PC-9 (cell line): ENCODE measurements at places on chromosomes 3 and 15. TPM values are rescaled to one million over a fixed set of nuclear protein-coding genes. Genes with fewer than 3 reads are reported as not detected.

DNA sequence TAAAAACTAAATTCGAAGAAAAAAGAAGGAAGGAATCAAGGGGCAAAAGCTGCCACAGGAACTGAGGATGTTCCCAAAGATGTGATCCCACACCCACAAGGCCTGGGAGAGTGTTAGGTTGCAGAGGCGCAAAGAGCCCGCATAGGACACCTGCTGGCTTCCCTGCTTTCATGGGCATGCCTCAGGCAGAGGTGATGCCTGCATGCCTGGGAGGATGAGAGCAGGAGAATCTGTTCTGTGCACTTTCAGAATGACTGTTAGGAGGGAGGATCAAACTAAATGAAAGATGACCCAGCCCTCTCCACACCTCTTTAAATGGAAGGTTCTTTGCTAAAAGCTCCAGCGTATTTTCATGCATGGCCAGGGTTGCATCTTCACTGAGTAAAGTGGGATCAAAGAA is 162.4 kb downstream of the PLCL2 start:
- DNase-seq: no peak

PLS1 gene
- total RNA-seq: 50.4 and 53.8 TPM in 2 replicates

TEX9 gene
- total RNA-seq: 9.1 and 11.8 TPM in 2 replicates

DNA sequence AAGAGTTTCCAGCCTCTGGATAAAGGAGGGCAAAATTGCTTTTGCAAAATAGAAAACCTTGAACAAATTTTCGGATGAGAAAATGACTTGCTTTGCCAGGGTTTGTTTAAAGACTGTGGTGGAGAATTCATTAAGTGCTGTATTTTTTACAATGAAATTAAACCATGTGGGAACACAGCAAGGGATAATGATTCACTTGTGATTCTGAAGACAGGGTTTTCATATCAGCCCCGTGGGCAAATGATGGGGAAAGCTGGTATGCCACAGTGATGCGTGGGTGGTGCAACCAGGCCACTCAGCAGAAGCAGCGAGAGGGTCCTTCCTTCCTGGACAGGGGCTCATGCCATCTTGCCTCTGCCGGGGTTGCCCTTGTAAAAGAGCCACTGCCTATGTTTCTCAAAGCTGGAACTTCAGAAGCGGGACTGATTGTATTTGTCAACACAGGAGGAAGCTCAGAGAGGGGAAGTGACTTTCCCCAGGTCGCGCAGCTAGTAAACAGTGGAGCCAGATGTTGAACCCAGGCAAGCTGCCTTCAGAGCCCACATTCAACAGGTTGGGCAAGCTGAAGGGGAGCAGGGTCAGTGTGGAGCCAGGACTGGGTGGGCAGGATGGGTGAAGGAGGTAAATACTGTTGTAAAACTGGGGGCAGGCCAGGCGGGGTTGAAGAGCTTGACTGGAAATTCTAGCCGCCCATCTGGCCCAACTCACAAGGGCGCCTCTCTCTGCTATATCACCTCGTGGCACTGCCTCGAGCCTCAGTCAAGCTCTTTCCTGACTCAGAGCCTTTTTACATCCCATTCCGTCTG is 79.1 kb downstream of the TOP2B start:
- no peak for DNase-seq

DNA sequence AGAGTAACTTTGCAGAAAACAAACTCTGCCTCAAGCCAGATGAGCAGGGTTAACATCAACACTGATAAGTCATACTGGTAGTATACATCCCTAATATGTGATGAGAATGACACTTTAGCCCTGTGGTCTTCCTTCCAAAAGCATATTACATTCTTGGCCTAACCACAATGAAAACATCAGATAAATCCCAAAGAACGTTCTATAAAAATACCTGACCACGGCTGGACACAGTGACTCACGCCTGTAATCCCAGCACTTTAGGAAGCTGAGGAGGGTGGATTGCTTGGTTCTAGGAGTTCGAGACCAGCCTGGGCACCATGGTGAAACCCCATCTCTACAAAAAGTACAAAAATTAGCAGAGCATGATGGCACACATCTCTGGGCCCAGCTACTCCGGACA is 4.7 kb downstream of the TMCC1 start:
- peak; percentile 38 for DNase-seq

GRCh38 chr3:17258823-17259436 is 374.2 kb downstream of the PLCL2 start:
- DNase-seq: no peak

GRCh38 chr3:66381626-66382025 is 119.2 kb downstream of the LRIG1 start:
- DNase-seq: no peak

- DNase-seq: no peak
Observed at GRCh38 chr15:47720555-47720954, 3.2 kb downstream of the SEMA6D start.
